Stimulated activated CD4-positive, alpha-beta T cell treated with anti-CD3 and anti-CD28 coated beads, Interleukin-1b, Interleukin-23, amount 100 ng/mL, for 1 hour (primary cell): ENCODE measurements at places on chromosomes 2 and 18.

GRCh38 chr2:75698918-75699317 lies 11.8 kb downstream of the GCFC2 start:
- DNase-seq: no peak

GRCh38 chr2:64338910-64339500 lies 115.0 kb upstream of the LGALSL start:
- DNase-seq: no peak

DNA sequence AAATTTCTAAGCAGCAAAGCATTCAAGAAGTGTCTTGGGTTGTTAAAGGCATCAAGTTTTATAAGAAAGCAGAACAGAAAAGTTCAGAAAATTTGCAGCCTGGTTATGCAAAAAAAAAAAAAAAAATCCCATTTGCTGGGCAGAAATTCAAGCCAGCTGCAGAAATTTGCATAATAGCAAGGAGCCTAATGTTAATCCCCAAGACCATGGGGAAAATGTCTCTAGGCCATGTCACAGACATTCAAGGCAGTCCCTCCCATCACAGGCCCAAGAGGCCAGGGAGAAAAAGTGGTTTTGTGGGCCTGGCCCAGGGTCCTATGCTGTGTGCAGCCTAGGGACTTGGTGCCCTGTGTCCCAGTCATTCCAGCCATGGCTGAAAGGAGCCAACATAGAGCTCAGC lies 269.0 kb upstream of the SLC39A10 start:
- no peak for DNase-seq

DNA sequence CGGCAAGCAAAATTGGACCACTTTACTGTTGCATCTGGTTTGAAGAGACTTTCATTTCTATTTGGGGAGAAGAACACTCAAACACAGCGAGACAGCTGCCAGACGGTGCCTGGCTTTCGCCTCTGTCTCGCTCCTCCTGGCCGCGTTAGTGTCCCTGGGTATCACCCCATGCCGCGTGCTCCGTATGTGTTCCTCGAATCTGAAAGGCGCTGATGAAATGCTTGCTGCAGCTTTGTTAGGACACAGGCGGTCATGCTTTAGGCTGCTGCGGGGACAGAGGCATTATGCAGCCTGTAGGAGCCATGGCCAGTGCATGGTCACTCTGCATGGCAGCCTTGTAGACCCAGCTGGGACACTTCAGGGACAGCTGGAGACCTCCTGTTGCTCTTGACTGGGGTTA lies 53.9 kb downstream of the LDLRAD4 start:
- no peak for DNase-seq

- no peak for DNase-seq
Observed at GRCh38 chr2:105744909-105745853, at the start of gene NCK2. Gene NCK2, plus strand, starts transcription at chr2:105744912. Its CDS starts 110,152 bp downstream, at chr2:105855064.

GRCh38 chr2:171968509-171968908 lies 31.2 kb upstream of the METAP1D start:
- no peak for DNase-seq

DNA sequence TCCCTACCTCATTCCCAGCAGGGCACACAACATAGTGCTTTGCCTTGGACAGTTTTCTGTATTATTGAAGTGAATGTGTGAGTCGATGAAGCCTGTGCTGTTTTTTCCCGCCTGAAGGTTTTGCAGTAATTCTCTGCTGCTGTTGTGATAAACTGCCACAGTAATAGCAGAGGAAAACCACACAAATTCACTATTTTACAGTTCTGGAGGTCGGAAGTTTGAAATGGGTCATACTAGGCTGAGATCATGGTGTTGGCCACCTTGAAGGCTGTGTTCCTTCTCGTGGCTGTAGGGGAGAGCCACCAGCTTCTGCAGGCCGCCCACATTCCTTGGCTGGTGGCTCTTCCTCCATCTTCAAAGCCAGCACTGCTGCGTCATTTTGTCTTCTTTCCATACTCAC lies 678 bp upstream of the SLC16A14 start:
- DNase-seq: no peak

DNA sequence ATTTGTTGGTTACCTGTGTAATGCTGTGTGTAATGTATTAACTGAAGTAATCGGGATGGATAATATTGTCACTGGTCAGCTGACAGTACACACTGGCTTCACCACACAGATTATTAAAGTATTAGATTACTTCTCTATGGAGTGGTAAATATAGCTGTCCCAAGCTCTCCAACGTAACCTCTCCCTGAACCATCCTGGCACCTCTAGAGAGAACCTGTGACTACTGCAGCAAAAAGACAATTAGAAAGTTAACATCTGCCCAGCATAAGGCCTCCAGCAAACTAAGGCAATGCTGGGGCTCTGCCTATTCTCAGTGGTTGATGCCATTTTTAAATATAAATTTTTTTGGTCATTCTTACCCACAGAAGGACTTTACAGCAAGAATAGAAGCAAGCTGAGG lies 351.3 kb downstream of the GPD2 start:
- DNase-seq: no peak

- no peak for DNase-seq
Observed at GRCh38 chr2:53880756-53881155, 21.0 kb upstream of the GPR75 start.

DNA sequence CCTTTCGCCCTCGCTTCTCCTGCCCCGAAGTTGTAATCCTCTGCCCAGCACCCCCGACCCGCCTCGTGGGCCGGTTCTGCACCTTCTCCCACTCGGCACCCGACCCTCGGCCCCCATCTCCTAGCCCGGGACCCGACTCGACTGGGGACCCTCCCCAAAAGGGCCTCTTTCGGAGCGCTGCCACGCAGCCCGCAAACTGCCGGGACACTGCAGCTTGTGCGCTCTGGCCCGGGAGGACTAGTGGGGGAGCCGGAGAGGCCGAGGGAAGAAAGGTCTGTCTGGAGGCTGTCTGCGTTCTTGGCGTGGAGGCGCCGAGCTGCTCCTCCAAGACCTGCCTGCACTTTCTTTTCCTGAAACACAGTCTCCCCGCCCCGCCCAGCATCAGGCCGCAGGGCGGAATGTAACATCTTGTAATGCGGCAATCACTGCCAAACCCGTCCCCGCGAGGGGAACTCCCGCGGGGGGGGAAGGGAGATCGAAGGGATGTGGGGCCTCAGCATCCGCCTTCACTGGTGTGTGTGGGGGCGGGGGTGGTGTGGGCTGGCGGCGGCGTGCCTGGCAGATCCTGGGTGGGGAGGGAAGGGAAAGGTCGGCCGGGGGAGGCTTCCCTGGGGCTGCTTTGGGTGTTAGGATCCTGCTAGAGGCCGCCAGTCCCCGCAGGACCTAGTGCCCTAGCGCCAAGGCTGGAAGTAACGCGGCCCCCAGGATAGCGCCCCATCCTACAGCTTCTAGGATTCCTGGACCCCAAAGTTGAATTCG lies 7.4 kb downstream of the DLX2 start:
- peak; percentile 44 for DNase-seq
